ENCODE measurements at places on chromosomes 1 and 21. TPM values are rescaled to one million over a fixed set of nuclear protein-coding genes. Genes with fewer than 3 reads are reported as not detected.

GRCh38 chr1:20470194-20470593 is 15.8 kb downstream of the CAMK2N1 start:
- H3K36me3 ChIP-seq = no peaks in the 10 kb centered on the region
- peaks cover 7% of the 10 kb centered on the region for H3K4me1 ChIP-seq
- no peak overlapping the region for H3K4me3 ChIP-seq
- H3K27ac ChIP-seq = no peak overlapping the region
- H3K27me3 ChIP-seq = no peaks in the 10 kb centered on the region
- peak; percentile 33 for DNase-seq

GRCh38 chr1:233005703-233006102 is 55.3 kb downstream of the NTPCR start:
- no peak for DNase-seq
- H3K27me3 ChIP-seq = no peaks in the 10 kb centered on the region
- H3K4me1 ChIP-seq = no peaks in the 10 kb centered on the region
- H3K27ac ChIP-seq = no peak overlapping the region
- no peak overlapping the region for H3K4me3 ChIP-seq

- no peaks in the 10 kb centered on the region for H3K4me1 ChIP-seq
- no peak overlapping the region for H3K27ac ChIP-seq
- H3K4me3 ChIP-seq = no peak overlapping the region
- DNase-seq = no peak
These were observed 59.8 kb upstream of the KCNK2 start for GRCh38 chr1:215022741-215023141.

DRAXIN gene
- total RNA-seq = 0.93 TPM

OR2T33 gene
- total RNA-seq = 0.12 TPM

DNA sequence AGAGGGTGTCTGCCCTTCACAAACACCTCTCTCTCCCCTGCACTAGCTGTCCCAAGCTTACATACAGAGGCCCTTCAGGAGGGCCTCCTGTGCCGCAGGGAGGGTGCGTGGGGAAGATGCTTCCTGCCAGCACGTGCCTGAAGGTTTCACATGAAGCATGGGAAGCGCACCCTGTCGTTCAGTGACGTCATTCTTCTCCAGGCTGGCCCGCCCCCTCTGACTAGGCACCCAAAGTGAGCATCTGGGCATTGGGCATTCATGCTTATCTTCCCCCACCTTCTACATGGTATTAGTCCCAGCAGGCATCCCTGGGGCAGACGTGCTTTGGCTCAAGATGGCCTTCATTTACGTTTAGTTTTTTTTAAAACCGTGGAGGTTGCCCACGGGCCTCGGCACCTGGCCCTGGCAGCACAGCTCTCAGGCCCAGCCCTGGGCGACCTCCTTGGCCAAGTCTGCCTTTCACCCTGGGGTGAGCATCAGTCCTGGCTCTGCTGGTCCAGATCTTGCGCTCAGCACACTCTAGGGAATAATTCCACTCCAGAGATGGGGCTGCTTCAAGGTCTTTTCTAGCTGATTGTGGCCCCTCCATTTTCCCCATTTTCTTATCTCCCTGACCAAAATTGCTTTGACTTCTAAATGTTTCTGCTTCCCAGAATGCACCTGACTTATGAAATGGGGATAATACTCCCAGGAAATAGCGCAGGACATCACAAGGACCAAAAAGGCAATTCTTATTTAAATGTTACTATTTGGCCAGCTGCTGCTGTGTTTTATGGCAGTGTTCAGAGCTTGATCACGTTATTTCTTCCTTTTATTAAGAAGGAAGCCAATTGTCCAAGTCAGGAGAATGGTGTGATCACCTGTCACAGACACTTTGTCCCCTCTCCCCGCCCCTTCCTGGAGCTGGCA is 6.1 kb downstream of the NPPA start:
- no peak overlapping the region for H3K27ac ChIP-seq
- no peaks in the 10 kb centered on the region for H3K4me1 ChIP-seq
- no peaks in the 10 kb centered on the region for H3K36me3 ChIP-seq
- no peak for DNase-seq
- H3K4me3 ChIP-seq = no peak overlapping the region

FH gene
- 54.6 TPM for total RNA-seq

BCL2L15 gene
- total RNA-seq = 0.68 TPM

DNA sequence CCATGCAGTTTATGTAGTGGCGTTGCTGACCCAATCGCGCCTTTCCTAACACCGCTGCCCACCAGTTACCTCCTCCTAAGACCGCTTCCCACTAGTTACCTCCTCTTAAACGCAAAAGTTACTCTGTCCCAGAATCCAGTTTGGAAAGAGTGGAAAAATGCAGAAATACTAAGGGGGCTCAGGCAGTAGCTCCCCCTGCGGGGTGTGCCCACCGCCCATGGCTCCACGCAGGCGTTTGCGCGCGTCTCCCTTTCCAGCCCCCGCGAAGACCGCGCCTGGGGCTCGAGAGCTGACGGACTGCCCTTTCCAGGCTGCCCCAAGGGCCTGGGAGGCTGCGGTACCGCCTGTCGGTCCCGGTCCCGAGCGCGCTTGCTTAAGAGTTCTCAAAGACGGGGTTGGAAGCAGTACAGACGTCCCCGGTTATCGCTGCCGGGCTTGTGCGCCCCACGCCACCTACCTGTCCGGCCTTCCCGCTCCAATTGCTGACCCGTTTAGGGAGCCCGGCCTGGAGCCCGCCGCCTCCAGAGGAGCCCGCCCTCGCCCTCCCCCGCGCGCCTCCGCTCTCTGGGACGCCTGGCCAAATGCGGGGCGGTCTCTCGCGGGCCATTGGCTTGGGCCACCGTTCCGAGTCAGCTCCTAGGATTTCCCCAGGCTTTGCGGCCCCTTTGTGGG is 414.1 kb upstream of the ESRRG start:
- DNase-seq = no peak
- peaks cover 4% of the 10 kb centered on the region for H3K4me1 ChIP-seq
- no peak overlapping the region for H3K4me3 ChIP-seq
- H3K36me3 ChIP-seq = no peaks in the 10 kb centered on the region
- H3K27ac ChIP-seq = no peak overlapping the region

- H3K27me3 ChIP-seq = no peaks in the 10 kb centered on the region
- DNase-seq = no peak
- H3K27ac ChIP-seq = no peak overlapping the region
- H3K4me1 ChIP-seq = peaks cover 16% of the 10 kb centered on the region
- no peak overlapping the region for H3K4me3 ChIP-seq
- no peaks in the 10 kb centered on the region for H3K36me3 ChIP-seq
These were observed 34.2 kb upstream of the JUN start for GRCh38 chr1:58818075-58818474.

GPR37L1 gene
- total RNA-seq = 0.56 TPM

- no peak overlapping the region for H3K27ac ChIP-seq
- H3K4me3 ChIP-seq = no peak overlapping the region
- H3K36me3 ChIP-seq = no peaks in the 10 kb centered on the region
- no peaks in the 10 kb centered on the region for H3K4me1 ChIP-seq
- no peak for DNase-seq
These were observed 386.3 kb downstream of the CAMTA1 start for GRCh38 chr1:7171574-7171973.

GRCh38 chr1:228684607-228685006 is 50.7 kb upstream of the RHOU start:
- peak overlapping the region; percentile 3 for H3K27ac ChIP-seq
- H3K4me1 ChIP-seq = peaks cover 4% of the 10 kb centered on the region
- H3K36me3 ChIP-seq = no peaks in the 10 kb centered on the region
- H3K27me3 ChIP-seq = no peaks in the 10 kb centered on the region
- DNase-seq = peak; percentile 29

- no peaks in the 10 kb centered on the region for H3K4me1 ChIP-seq
- H3K27ac ChIP-seq = no peak overlapping the region
- no peaks in the 10 kb centered on the region for H3K27me3 ChIP-seq
These were observed 285.7 kb downstream of the PTPRU start for GRCh38 chr1:29521811-29522580.

GRCh38 chr1:39407510-39407895 is 83.9 kb upstream of the BMP8A start:
- H3K27ac ChIP-seq = peak overlapping the region; percentile 92
- peaks cover 66% of the 10 kb centered on the region for H3K4me1 ChIP-seq
- DNase-seq = no peak
- H3K27me3 ChIP-seq = no peaks in the 10 kb centered on the region

Measured in testis (tissue), 5 donors.